ENCODE measurements at places on chromosomes 16 and 17. TPM values are rescaled to one million over a fixed set of nuclear protein-coding genes. Genes with fewer than 3 reads are reported as not detected.

GRCh38 chr17:34146440-34147043, 108.5 kb upstream of the CCL2 start:
- DNase-seq = peak; percentile 63
- no peak overlapping the region for H3K27ac ChIP-seq
- H3K27me3 ChIP-seq = no peaks in the 10 kb centered on the region
- H3K36me3 ChIP-seq = no peaks in the 10 kb centered on the region

DNA sequence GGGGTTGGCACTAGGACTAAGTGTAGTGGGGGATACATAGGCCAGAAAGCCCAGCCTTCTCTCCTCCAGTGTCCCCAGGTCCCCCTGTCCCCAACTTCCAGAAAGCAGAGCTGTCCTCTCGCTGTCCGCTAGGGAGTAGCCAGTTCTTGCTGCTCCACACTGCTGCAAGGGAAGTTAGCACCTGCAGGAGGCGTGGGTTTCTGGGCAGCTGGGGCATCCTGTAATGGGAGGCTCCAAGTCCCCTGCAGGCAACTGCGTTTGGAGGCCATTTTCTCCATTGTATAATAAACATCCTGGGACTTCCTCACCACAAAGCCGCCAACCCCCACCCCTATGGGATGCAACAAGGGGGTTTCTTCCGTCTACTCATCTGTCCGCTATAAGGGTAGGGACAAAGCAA, 1.7 kb downstream of the RPRML start:
- H3K27me3 ChIP-seq = no peaks in the 10 kb centered on the region
- no peak overlapping the region for H3K27ac ChIP-seq
- DNase-seq = peak; percentile 66
- H3K4me1 ChIP-seq = no peaks in the 10 kb centered on the region

- no peak overlapping the region for H3K27ac ChIP-seq
- no peaks in the 10 kb centered on the region for H3K27me3 ChIP-seq
- DNase-seq = peak; percentile 83
- no peaks in the 10 kb centered on the region for H3K4me1 ChIP-seq
- H3K4me3 ChIP-seq = no peak overlapping the region
Measured at GRCh38 chr17:50297407-50297865, 23.2 kb downstream of the TMEM92 start.

DNA sequence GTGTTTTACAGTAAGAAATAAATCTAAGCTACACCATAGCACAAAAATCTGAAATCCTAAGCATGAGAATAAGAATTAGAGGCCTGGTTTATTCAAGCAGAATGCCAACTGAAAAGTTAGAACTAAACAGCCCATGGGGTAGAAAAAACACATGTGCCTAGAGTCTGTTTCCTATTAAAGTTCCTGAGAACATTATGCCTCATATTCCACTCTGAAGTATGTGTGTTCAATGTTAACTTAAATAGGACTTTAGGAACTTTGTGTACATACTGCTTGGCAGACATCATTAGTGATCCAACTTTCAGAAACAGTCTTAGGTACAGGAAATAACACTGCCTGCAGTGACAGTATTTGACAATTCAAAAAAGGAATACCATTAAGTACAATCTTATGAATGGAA, 18.2 kb downstream of the HEATR6 start:
- no peak overlapping the region for H3K4me3 ChIP-seq
- no peak overlapping the region for H3K27ac ChIP-seq
- peaks cover 47% of the 10 kb centered on the region for H3K36me3 ChIP-seq
- DNase-seq = no peak
- H3K4me1 ChIP-seq = no peaks in the 10 kb centered on the region

GRCh38 chr17:13702266-13702665, 100.5 kb upstream of the HS3ST3A1 start:
- DNase-seq = no peak
- no peaks in the 10 kb centered on the region for H3K36me3 ChIP-seq
- no peaks in the 10 kb centered on the region for H3K4me1 ChIP-seq
- no peak overlapping the region for H3K27ac ChIP-seq

DNA sequence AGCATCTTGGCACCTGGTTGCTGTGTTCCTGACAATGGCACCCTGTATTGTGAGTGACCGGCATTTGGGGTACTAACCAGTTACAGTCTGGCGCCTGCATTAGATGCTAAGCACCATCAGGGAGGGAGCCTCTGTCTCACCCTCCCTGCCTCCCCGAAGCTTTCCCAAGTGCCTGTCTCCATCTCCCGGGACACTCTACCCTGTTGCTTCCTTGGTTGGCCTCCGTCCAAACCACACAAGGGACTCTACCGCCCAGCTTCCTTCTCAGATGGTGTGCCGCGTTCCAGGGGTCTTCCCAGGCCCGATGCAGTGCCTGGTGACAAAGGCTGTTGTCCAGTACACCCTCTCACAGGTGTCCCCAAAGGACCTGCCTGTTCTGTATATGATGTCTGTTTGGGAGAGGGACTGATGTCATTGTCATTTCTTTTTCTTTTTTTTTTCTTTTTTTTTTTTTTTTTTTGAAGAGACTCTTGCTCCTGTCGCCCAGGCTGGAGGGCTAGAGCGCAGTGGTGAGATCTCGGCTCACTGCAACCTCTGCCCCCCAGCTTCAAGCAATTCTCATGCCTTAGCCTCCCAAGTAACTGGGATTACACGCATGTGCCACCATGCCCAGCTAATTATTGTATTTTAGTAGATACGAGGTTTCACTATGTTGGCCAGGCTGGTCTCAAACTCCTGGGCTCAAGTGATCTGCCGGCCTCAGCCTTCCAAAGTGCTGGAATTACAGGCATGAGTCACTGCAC, 6.7 kb downstream of the SNN start:
- no peak overlapping the region for H3K4me3 ChIP-seq
- peaks cover 25% of the 10 kb centered on the region for H3K4me1 ChIP-seq
- DNase-seq = no peak
- peak overlapping the region; percentile 27 for H3K27ac ChIP-seq

DNA sequence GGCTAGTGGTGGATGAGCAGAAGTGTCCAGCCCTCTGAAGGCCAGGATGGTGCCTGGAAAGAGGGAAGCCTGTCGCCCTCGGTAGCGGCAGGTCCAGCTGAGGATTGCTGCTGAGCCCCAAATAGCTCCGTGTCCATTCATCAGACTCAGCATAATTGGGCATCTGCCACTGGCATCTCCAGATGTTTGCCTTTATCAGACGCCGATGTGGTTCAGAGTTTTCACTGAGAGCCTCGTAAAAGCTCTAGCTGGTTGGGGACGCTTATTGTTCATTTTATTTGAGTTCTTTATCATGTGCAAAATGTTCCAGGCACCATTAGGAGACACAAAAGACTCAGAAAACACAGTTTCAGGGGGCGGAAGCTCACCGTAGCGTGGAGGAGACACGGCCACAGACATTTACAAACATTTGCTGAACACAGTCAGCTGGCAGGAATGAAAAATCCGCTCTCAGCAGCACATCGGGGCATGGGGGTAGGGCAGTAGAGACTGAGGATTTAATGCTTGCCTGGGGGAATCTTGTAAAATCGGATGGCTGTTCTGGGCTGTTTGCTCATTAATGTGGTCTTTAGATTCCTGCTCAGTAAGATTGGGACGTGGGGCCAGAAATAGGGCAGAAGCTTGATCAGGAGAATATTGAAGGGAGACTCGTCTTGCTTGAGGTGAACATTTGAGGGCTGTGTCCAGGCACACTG, 41.7 kb downstream of the SMPD3 start:
- DNase-seq = no peak
- H3K4me3 ChIP-seq = no peak overlapping the region

DNA sequence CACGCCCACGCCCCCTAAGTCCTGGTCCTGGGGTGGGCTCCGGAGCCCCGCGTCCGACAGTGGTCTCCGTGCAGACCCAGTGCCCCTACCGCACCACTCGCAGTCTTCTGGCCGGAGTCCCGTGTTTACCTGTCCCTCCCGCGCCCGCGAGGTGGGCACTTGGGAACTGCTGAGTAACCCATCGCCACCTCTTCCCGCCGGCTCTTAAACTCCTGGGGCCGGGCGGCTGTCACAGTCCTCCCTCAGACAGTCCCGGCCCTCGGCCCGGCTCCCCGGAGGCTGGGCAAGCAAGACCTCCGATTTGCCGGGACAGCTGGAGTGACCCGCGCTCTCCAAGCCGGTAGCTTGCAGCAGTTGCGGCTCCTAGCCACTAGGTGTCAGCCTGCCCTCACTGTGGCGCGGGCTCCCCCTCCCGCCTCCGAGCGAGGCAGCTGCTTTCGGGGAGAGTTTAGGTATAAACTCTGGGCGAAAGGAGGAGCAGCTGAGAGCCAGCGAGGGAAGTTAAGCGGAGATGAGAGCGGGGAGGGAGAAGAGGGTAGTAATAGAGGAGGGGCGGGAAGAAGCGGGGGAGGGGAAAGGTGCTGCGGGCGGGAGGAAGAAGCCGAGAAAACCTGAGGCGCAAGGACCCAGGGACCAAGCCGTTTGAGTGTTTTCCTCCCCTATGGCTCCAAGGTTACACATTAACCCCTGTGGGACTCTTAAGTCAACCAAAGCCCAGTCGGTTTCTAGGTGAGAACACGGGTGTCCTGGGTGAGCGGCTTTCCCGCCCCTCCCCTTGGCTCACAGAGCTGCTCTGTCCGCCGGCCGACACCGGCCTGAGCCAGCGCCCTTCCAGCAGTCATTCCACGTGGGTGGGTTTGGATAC, 826 bp upstream of the TLCD1 start:
- H3K36me3 ChIP-seq = peaks cover 23% of the 10 kb centered on the region
- H3K4me1 ChIP-seq = peaks cover 22% of the 10 kb centered on the region
- H3K27me3 ChIP-seq = no peaks in the 10 kb centered on the region

- no peak overlapping the region for H3K4me3 ChIP-seq
- no peaks in the 10 kb centered on the region for H3K4me1 ChIP-seq
- H3K36me3 ChIP-seq = no peaks in the 10 kb centered on the region
Measured at GRCh38 chr16:70809392-70810060, 8.6 kb upstream of the VAC14 start.

DNA sequence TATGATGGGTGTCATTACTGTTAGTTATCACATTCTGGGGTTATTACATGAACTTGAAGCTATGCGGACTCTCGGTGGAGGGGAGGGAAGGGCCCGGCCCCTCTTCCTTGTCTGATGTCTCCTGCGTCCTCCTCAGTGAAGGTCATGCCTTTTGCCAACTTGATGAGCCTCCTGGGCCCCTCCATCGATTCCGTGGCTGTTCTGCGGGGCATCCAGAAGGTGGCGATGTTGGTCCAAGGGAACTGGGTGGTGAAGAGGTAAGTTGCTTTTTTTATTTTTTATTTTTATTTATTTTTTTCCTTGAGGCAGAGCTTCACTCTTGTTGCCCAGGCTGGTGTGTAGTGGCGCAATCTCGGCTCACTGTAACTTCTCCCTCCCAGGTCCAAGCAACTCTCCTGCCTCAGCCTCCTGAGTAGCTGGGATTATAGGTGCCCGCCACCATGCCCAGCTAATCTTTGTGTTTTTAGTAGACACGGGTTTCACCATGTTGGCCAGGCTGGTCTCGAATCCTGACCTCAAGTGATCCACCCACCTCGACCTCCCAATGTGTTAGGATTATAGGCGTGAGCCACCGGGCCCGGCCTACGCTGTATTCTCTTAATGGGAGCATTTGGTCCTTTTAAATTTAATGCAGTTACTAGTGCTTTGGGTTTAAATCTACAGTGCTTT, 21.6 kb downstream of the POLR3E start:
- H3K4me3 ChIP-seq = no peak overlapping the region
- no peaks in the 10 kb centered on the region for H3K27me3 ChIP-seq
- no peaks in the 10 kb centered on the region for H3K4me1 ChIP-seq

GRCh38 chr16:8908810-8909468, 26.8 kb downstream of the LITAFD start:
- peaks cover 69% of the 10 kb centered on the region for H3K36me3 ChIP-seq
- H3K4me3 ChIP-seq = no peak overlapping the region
- no peaks in the 10 kb centered on the region for H3K27me3 ChIP-seq
- H3K27ac ChIP-seq = no peak overlapping the region

GRCh38 chr17:16589097-16589969, 20.3 kb upstream of the ZNF287 start:
- H3K36me3 ChIP-seq = no peaks in the 10 kb centered on the region
- H3K27ac ChIP-seq = peak overlapping the region; percentile 26
- H3K4me1 ChIP-seq = no peaks in the 10 kb centered on the region
- peak overlapping the region; percentile 61 for H3K4me3 ChIP-seq
- H3K27me3 ChIP-seq = no peaks in the 10 kb centered on the region
- DNase-seq = peak; percentile 87

- no peak for DNase-seq
- H3K4me1 ChIP-seq = no peaks in the 10 kb centered on the region
- no peak overlapping the region for H3K4me3 ChIP-seq
- H3K27ac ChIP-seq = no peak overlapping the region
Measured at GRCh38 chr17:36196131-36196486, 449 bp downstream of the CCL3L1 start.

GRCh38 chr16:57634171-57634570, 5.7 kb downstream of the ADGRG1 start:
- no peaks in the 10 kb centered on the region for H3K27me3 ChIP-seq
- H3K4me1 ChIP-seq = peaks cover 29% of the 10 kb centered on the region
- H3K4me3 ChIP-seq = no peak overlapping the region
- DNase-seq = no peak

DNA sequence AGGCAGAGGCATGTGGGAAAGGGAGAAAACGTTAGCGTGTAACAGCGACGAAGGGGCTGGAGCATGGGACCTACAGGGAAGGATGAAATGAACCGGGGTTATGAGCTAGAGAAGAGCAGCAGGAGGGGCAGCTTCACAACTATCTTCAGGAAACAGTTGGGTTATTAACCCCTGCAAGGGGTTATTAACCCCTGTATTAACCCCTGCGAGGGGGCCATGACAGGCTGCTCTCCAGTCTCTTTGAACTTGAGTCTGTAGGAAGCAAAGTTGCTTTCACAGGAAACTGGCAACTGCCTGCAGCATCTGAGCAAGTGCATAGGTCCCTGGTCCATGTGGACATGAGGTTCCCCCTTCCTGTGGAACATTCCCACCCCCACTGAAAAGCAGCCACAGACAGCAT, 119.2 kb upstream of the CRHR1 start:
- H3K4me3 ChIP-seq = no peak overlapping the region
- H3K4me1 ChIP-seq = no peaks in the 10 kb centered on the region
- H3K27me3 ChIP-seq = no peaks in the 10 kb centered on the region
- H3K27ac ChIP-seq = no peak overlapping the region
- DNase-seq = no peak

- H3K27me3 ChIP-seq = no peaks in the 10 kb centered on the region
- DNase-seq = no peak
- no peaks in the 10 kb centered on the region for H3K4me1 ChIP-seq
- no peaks in the 10 kb centered on the region for H3K36me3 ChIP-seq
Measured at GRCh38 chr17:79907217-79907715, 68.0 kb upstream of the CBX4 start.

DNA sequence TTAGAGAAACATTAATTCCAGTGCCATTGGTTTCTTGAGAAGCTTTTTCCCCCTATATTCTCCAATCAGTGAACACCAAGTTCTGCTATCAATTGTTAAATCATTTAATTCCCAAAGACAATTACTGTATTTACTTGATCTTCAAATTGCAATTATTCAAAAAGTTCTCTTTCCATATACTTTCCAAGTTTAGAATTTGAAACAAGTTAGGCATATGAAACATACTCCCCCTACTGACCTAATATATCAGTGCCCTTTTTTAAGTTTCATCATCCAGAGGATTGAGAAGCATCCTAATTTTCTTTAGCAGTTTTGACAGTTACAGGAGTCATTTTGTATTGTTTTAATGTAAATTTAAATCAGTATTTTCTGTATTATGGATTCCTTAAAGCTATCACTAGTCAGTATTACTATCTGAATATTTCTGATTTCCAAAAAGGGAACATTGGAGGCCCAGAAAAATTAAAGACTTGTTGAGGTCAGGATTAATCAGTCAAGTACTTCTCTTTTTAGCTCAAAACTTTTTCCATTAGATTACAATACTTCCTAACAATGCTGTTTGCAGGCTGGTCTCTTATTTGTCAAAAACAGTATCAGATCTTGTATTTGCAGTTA, 16.3 kb downstream of the MEIOC start:
- no peaks in the 10 kb centered on the region for H3K27me3 ChIP-seq
- no peaks in the 10 kb centered on the region for H3K4me1 ChIP-seq
- no peaks in the 10 kb centered on the region for H3K36me3 ChIP-seq

RAB37 gene
- 1.3 TPM for polyA plus RNA-seq

VMO1 gene
- 0.87 TPM for polyA plus RNA-seq

HELZ gene
- 4.1 TPM for polyA plus RNA-seq

Data from pancreas (tissue), 10 donors.